ENCODE measurements at places on chromosomes 7 and 10.

DNA sequence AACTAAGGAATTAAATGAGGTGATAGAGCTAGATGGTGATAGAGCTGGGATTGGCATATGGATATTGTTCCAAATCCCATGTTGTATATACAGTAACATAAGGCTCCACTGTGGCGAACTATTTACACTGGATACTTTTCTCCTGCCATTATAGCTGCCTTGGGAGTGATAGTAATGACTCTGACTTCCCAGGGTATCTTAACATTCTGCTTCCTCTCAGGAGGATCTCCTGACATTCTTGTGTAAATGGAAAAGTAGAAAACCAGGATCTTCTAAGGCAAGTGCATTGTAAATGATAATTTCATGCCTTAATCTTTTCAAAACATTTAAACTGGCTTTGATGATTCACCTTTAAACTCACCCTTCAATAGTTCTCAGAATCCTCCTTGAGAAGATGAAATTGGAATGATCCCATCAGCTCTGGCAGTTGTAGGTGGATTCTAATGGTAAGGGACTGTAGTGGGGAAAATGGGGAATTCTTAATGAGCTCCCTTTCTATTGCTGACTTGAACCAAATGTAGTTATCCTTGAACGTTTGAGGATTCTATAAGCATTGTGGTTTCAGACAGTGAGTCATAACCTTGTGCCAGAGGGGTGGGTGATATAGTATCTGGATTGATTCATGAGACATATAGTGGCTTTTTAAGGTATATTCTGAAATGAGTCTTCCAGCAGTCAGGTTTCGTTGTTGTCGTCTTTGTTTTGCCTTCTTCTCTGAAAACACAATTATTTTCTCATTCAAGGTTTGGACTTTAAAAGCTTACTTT is 450.0 kb downstream of the SUGCT start:
- no peak for DNase-seq

DNA sequence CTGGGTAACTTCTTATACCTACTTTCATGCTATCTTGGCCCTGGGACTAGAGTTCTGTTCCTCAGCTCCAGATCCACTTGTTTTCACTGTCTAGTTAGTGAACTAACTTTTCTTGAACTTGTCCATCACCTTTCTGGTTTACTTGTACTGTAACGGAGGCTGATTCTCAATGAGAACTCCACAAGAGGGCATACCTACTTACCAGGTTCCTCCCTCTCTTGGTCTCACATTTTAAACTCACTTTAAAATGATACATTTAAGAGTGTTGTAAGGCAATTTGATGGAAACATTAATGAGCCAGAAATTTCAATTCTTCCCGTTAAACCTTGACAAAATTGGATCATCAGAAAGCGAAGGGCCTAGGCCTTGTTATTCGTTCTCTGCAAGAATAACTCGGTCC is 111.6 kb downstream of the MAGI2 start:
- no peak for DNase-seq

DNA sequence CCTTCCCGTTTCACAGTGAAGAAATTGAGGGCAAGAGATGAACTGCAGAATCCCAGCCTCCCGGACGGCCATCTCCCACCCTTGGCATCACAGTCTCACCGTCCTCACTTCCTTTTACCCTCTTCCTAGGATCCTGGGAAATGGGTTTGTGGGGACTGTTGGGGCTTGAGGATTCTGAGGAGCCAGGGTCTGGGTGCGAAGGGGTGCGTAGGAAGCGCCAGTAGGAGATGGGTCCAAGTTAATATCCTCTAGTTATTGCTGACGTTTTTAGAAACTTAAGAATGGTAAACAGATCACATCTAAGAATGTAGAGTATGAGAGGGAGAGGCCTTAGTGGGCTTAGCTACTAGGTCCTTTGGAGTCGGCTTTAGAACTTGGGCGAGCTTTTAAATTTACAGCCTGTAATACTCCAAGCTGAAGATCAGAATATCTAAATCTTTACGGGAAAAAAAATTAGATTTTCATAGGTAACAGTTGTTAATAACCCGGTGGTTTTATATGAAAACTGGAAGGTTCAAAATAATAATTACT is 696 bp downstream of the MALSU1 start:
- DNase-seq: no peak

DNA sequence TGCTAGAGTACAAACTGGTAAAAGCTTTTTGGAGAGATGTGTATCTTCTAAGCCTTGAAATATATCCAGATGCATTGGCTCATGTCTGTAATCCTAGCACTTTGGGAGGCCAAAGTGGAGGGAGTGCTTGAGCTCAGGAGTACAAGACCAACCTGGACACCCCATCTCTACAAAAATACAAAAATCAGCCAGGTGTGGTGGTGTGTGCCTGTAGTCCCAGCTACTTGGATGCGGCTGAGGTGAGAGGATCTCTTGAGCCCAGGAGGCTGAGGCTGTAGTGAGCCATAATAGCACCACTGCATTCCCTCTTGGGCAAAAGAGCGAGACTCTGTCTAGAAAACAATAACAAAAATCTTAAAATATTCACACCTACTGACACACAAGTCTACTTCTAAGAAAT is 25.6 kb downstream of the TMEM209 start:
- no peak for DNase-seq

DNA sequence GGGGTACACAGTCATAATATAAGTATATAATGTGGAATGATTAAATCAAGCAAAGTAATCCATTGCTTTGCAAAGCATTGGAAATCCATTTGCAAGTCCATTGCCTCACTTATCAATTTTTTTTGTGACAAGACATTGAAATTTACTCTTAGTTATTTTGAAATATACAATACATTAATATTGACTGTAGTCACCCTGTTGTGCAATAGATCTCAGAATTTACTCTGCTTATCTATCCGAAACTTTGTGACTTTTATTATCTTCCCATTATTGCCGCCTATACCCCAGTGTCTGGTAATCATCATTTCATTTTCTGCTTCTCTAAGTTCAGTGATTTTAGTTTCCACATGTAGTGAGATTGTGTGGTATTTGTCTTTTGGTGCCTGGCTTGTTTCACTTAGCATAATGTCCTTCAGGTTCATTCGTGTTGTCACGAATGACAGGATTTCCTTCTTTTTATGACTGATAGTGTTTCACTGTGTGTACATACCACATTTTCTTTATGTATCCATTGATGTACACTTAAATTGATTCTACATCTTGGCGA is 5.8 kb downstream of the MALRD1 start:
- DNase-seq: no peak

- DNase-seq: no peak
These were observed 21.8 kb downstream of the PRSS2 start for GRCh38 chr7:142792593-142792992.

- DNase-seq: no peak
These were observed 25.5 kb upstream of the RBM33 start for GRCh38 chr7:155618708-155619633.

- DNase-seq: peak; percentile 81
These were observed 1.2 kb upstream of the SGMS1 start for GRCh38 chr10:50624866-50625501.

DNA sequence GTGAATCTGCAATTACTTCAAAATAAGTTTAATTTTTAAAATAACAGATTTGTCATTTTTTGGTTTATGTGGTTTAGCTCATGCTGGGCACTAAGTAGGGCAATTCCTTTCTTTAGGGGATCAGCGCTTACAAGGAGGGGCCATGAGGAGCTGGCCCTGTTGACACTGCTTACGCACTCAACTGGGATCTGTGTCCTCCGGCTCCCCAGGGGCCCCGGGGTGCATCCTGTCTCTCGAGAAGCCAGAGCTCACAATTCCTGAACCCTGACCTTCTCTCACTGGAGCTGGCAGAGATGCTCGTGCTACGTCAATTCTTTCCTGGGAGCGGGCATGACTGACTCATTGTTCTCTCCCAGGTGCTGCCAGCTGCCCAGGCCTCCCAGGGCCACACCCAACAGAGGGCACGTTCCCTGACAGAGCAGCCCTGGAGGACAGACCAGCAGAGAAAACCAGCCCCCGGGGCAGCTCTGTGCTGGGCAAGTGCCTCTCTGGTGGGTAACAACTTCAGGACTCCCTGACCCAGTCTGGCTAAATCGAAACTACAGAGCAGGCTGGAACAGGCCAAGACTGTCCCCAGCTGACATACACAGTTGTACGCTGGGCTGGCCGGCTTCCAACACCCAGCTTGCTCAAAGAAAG is 36.8 kb downstream of the CTBP2 start:
- DNase-seq: no peak

- no peak for DNase-seq
These were observed 18.9 kb upstream of the TMEM273 start for GRCh38 chr10:49207113-49207512.

- DNase-seq: no peak
These were observed 112.4 kb upstream of the JAZF1 start for GRCh38 chr7:28292834-28293526.

- no peak for DNase-seq
These were observed 26.2 kb upstream of the ECHDC3 start for GRCh38 chr10:11715815-11716494.

GRCh38 chr7:80082213-80082612 is 52.4 kb upstream of the GNAI1 start:
- DNase-seq: no peak

DNA sequence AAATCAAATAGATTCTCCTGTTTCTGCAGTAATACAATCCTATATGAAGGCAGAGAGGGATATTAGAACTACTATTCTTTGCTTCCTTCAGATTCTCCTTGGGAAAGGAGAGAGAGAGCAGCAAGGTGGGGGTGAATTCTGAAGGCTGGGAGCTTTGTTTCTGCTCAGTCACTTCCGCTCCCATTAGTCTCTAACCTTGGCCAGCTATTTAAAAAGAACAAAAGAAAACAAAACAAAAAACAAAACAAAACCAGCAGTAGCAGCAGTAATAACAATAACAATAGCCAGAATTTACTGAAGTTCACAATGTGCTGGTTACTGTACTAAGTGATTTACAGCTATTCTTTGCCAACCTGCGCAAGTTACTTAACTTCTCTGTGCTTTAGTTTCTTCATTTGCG is 9.9 kb downstream of the GPR85 start:
- DNase-seq: no peak

- no peak for DNase-seq
These were observed 17.8 kb upstream of the SLC18A2 start for GRCh38 chr10:117222976-117223692.

Data from H9 (cell line).